ENCODE measurements at places on chromosomes 16 and 17.

- H3K27ac ChIP-seq = no peak overlapping the region
- H3K36me3 ChIP-seq = no peaks in the 10 kb centered on the region
- H3K27me3 ChIP-seq = no peaks in the 10 kb centered on the region
- no peak for DNase-seq
Observed at GRCh38 chr16:22023505-22023904, 15.6 kb downstream of the MOSMO start.

GRCh38 chr17:38705523-38705802, 390 bp downstream of the MLLT6 start:
- H3K27ac ChIP-seq = no peak overlapping the region
- peaks cover 2% of the 10 kb centered on the region for H3K36me3 ChIP-seq
- no peak for DNase-seq
- peak overlapping the region; percentile 34 for H3K4me3 ChIP-seq

- peak; percentile 43 for DNase-seq
- no peak overlapping the region for H3K4me3 ChIP-seq
- no peaks in the 10 kb centered on the region for H3K27me3 ChIP-seq
- no peaks in the 10 kb centered on the region for H3K36me3 ChIP-seq
- H3K4me1 ChIP-seq = no peaks in the 10 kb centered on the region
- H3K27ac ChIP-seq = no peak overlapping the region
Observed at GRCh38 chr16:78720416-78720815, 621.0 kb downstream of the WWOX start.

GRCh38 chr17:8859804-8860430, 7.6 kb downstream of the PIK3R6 start:
- H3K4me1 ChIP-seq = peaks cover 4% of the 10 kb centered on the region
- peak overlapping the region; percentile 52 for H3K27ac ChIP-seq
- no peak overlapping the region for H3K4me3 ChIP-seq

DNA sequence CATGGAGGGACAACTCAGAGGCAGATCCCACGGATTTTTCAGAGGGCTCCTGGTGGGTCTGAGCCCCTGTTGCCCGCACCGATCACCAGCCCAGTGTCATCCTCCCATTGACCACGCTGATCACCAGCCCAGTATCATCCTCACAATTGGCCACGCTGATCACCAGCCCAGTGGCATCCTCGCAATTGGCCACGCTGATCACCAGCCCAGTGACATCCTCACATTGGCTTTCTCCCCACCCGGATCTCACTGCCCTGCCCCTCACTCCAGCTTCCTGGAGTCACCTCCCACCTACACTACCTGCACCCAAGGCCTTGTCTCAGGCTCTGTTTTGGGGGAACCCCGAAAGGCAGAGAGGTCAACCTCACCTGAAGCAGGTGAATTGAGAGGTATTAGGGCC, 358.2 kb upstream of the TNRC6C start:
- no peak overlapping the region for H3K27ac ChIP-seq
- H3K36me3 ChIP-seq = no peaks in the 10 kb centered on the region
- no peaks in the 10 kb centered on the region for H3K27me3 ChIP-seq
- peaks cover 3% of the 10 kb centered on the region for H3K4me1 ChIP-seq

- no peak overlapping the region for H3K4me3 ChIP-seq
- H3K27ac ChIP-seq = no peak overlapping the region
- no peaks in the 10 kb centered on the region for H3K27me3 ChIP-seq
- H3K4me1 ChIP-seq = peaks cover 5% of the 10 kb centered on the region
- H3K36me3 ChIP-seq = no peaks in the 10 kb centered on the region
Observed at GRCh38 chr16:75589306-75589705, 23.1 kb downstream of the GABARAPL2 start.

DNA sequence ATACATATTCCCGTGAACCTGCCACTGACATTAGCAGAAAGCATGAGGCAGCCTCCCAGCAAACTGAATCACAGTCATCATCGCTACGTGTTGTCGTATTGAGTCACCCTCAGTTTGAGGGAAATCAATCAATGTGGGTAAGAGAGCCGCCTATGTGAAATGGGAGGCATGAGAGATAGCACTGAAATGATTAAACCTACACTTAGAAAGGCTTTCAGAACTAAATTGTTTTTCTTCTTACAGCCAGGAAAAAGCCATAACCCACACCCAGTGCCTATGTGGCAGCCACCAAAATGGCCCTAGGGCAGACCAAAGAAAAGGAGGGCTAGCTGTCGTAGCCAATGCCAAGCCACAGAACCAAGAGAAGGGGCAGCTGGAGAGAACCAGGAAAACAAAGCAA, 90.5 kb downstream of the ADAMTS18 start:
- no peak overlapping the region for H3K4me3 ChIP-seq
- no peaks in the 10 kb centered on the region for H3K4me1 ChIP-seq
- H3K27me3 ChIP-seq = no peaks in the 10 kb centered on the region
- H3K27ac ChIP-seq = no peak overlapping the region
- H3K36me3 ChIP-seq = no peaks in the 10 kb centered on the region

GRCh38 chr17:50608700-50609379, 25.8 kb upstream of the ABCC3 start:
- H3K27me3 ChIP-seq = peaks cover 23% of the 10 kb centered on the region
- H3K4me3 ChIP-seq = no peak overlapping the region
- no peak for DNase-seq
- no peak overlapping the region for H3K27ac ChIP-seq

DNA sequence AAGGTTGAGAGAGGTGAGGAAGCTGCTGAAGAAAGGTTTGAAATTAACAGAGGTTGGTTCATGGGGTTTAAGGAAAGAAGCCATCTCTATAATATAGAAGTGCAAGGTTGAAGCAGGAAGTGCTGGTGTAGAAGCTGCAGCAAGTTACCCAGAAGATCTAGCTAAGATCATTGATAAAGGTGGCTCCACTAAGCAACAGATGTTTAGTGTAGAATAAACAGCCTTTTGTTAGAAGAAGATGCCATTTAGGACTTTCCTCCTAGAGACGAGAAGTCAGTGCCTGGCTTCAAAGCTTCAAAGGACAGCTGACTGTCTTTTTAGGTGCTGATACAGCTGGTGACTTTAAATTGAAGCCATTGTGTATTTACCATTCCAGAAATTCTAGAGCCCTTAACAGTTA, 29.3 kb downstream of the GOSR1 start:
- no peaks in the 10 kb centered on the region for H3K36me3 ChIP-seq
- H3K27me3 ChIP-seq = no peaks in the 10 kb centered on the region
- no peak overlapping the region for H3K4me3 ChIP-seq

DNA sequence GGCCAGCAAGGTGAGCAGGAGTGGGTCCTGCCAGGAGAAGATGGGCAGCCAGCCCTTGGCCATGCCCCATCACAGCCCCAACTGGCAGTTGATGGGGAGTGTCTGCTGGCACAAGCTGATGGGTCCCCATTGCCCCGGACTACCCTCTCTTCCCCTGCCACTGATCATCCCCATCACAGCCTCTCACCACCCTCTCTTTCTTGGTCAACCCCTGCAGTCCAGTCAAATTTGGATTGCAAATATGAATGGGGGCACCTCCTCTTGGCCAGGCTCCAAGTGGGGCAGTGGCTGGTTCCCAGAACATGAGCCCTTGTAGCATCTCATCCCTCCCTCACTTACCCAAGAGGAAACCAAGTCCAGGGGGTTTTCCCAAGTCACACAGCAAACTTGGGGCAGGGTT, 17.4 kb downstream of the SEZ6 start:
- H3K36me3 ChIP-seq = no peaks in the 10 kb centered on the region
- no peak overlapping the region for H3K27ac ChIP-seq
- H3K4me1 ChIP-seq = no peaks in the 10 kb centered on the region
- peaks cover 39% of the 10 kb centered on the region for H3K27me3 ChIP-seq
- no peak overlapping the region for H3K4me3 ChIP-seq
- DNase-seq = no peak

GRCh38 chr16:57384248-57385070, 12.2 kb downstream of the CX3CL1 start:
- H3K4me1 ChIP-seq = no peaks in the 10 kb centered on the region
- H3K27ac ChIP-seq = no peak overlapping the region
- no peak for DNase-seq
- H3K4me3 ChIP-seq = no peak overlapping the region
- H3K36me3 ChIP-seq = no peaks in the 10 kb centered on the region

DNA sequence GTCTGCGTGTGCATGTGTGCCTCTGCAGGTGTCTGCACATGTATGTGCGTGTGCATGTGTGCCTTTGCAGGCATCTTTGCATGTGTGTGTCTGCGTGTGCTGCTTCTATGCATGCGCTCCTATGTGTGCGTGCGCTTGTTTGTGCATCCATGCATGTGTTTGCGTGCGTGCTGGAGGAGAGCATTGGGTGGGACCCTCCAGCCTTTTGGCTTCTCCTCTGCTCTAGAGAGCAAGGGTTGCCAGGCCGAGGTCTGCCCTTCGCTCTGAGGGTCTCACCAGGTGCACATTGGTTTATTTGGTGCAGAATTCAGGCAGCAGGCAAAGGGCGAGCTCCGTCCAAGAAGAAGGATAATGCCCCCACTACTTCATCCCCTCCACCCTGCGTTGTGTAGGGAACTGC, 1.1 kb upstream of the RAB40B start:
- peaks cover 6% of the 10 kb centered on the region for H3K27me3 ChIP-seq
- peak overlapping the region; percentile 69 for H3K4me3 ChIP-seq
- H3K4me1 ChIP-seq = peaks cover 5% of the 10 kb centered on the region
- DNase-seq = no peak
- no peak overlapping the region for H3K27ac ChIP-seq
- H3K36me3 ChIP-seq = no peaks in the 10 kb centered on the region

DNA sequence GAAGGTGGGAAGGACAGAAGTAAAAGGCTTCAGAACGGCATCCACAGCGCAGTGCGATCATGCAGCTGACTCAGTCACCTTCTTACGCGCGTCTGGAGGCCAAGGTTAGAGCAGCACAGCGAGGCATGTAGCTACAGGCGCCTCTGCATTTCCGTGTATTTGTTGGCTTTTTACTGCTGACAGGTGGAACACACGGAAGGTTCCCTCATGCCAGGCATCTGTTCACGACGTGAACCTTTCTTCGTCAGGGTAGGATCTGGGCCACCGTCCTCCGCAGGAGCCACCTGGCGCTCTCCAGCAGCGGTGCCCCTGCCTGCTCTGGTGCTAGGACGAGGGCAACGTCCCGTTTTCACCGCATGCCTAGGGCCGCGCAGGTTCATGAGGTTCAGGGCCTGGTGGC, 15.3 kb downstream of the TMEM204 start:
- no peak for DNase-seq
- peaks cover 3% of the 10 kb centered on the region for H3K36me3 ChIP-seq
- H3K4me1 ChIP-seq = peaks cover 13% of the 10 kb centered on the region

DNA sequence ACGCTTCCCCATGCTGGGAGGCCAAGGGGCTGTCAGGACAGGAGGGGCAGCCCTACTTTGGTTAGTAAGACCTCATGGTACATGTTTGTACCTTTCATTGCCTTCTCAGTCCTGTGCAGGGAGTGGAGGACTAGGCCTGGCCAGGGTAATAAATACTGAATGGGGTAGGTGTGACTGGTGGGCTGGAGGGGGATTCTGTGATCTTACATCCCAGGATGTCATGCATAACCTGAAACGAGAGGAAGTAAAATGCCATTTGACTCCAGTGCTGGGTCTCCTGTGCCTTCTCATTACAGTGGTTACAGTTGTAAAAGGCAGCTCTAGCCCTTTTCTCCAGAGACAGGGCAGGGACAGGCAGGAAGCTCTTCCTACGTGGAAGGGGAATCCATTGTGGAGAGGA, 138.2 kb downstream of the AATF start:
- H3K36me3 ChIP-seq = peaks cover 19% of the 10 kb centered on the region
- H3K4me3 ChIP-seq = no peak overlapping the region
- H3K4me1 ChIP-seq = no peaks in the 10 kb centered on the region
- H3K27me3 ChIP-seq = no peaks in the 10 kb centered on the region
- no peak for DNase-seq

GRCh38 chr16:77732241-77732946, 10.1 kb downstream of the NUDT7 start:
- H3K36me3 ChIP-seq = no peaks in the 10 kb centered on the region
- H3K4me3 ChIP-seq = no peak overlapping the region
- H3K27me3 ChIP-seq = no peaks in the 10 kb centered on the region

DNA sequence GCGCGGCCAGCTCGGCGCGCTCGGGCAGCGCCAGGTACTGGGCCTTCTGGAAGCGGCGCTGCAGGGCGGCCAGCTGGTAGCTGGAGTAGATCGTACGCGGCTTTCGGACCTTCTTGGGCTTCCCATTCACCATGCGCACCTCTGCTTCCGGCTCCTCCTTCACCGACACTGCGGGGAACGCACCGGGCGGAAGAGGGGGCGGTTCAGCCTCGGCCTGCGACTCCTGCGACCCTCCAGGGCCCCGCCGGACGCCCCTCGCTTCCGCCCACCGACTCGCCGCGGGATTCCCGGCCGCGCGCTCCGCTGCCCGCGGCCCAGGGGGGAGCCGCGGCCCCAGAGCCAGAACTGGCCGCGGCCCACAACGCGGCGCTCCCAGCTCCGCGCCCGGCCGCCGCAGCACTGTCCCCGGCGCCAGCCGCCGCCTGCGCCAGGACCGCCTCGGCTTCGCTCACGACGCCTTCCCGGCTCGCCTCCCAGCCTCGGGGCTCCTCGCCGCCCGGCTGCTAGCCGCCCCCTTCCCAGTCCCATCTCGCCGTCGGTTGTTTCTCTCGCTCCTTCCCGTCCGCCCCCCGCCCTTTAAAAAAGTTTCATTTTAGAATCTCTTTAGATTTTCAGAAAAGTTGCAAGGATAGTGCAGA, 1.5 kb downstream of the DLX3 start:
- no peak overlapping the region for H3K27ac ChIP-seq
- H3K27me3 ChIP-seq = peaks cover 58% of the 10 kb centered on the region
- no peak overlapping the region for H3K4me3 ChIP-seq

GRCh38 chr16:67613808-67614207, 31.1 kb upstream of the CARMIL2 start:
- no peak overlapping the region for H3K4me3 ChIP-seq
- peaks cover 10% of the 10 kb centered on the region for H3K36me3 ChIP-seq
- no peaks in the 10 kb centered on the region for H3K27me3 ChIP-seq
- DNase-seq = no peak

- peak within 1 kb of the TSS; percentile 92 for H3K27ac ChIP-seq
- DNase-seq = peak; percentile 9
- no peaks in the 10 kb centered on the region for H3K27me3 ChIP-seq
- peaks cover 7% of the 10 kb centered on the region for H3K36me3 ChIP-seq
Observed at GRCh38 chr16:30526137-30526822, at the start of gene ZNF768. Gene ZNF768 (minus strand): TSS chr16:30526566. CDS start chr16:30526413, 153 bp downstream.

GRCh38 chr17:28846231-28846630, 3.6 kb upstream of the FAM222B start:
- H3K4me1 ChIP-seq = no peaks in the 10 kb centered on the region
- DNase-seq = no peak
- H3K27me3 ChIP-seq = no peaks in the 10 kb centered on the region

GRCh38 chr17:2892305-2892971, 96.2 kb downstream of the RAP1GAP2 start:
- no peak overlapping the region for H3K4me3 ChIP-seq
- no peaks in the 10 kb centered on the region for H3K27me3 ChIP-seq
- peak; percentile 85 for DNase-seq
- no peak overlapping the region for H3K27ac ChIP-seq
- H3K4me1 ChIP-seq = peaks cover 2% of the 10 kb centered on the region

GRCh38 chr17:67633751-67634211, 84.0 kb upstream of the NOL11 start:
- H3K27me3 ChIP-seq = no peaks in the 10 kb centered on the region
- no peaks in the 10 kb centered on the region for H3K4me1 ChIP-seq

All from fibroblast of lung (primary cell).